ENCODE measurements at places on chromosomes 6 and 20. TPM values are rescaled to one million over a fixed set of nuclear protein-coding genes. Genes with fewer than 3 reads are reported as not detected.

Gene MICB
- total RNA-seq: 13.6 TPM

Gene SYCP2L
- total RNA-seq: 0.13 TPM

Gene GOPC
- 39.3 TPM for total RNA-seq

Gene PPP1R14C
- total RNA-seq: not detected

Gene MUC21
- total RNA-seq: not detected

Gene VTA1
- 36.6 TPM for total RNA-seq

Gene TTLL9
- total RNA-seq: 0.16 TPM

Gene ULBP3
- 5.3 TPM for total RNA-seq

Gene ASCC3
- 111 TPM for total RNA-seq

Gene RIMS1
- total RNA-seq: 37.8 TPM

Gene OVOL2
- not detected for total RNA-seq

Gene TCP11
- not detected for total RNA-seq

Gene DLL1
- 2.2 TPM for total RNA-seq

Gene PLCB4
- 11.9 TPM for total RNA-seq

Gene ARMC2
- 0.65 TPM for total RNA-seq

Gene TP53TG5
- total RNA-seq: not detected

Gene SLC2A10
- 3.7 TPM for total RNA-seq

Gene PTCRA
- total RNA-seq: not detected

Gene HRH3
- total RNA-seq: not detected

Gene PNPLA1
- not detected for total RNA-seq

Gene RHAG
- total RNA-seq: not detected

Gene RAD21L1
- total RNA-seq: not detected

Gene DPPA5
- total RNA-seq: not detected

Gene EPPIN
- not detected for total RNA-seq

Gene C20orf144
- not detected for total RNA-seq

Gene CTCFL
- not detected for total RNA-seq

Gene CD93
- 429 TPM for total RNA-seq

Gene SDC4
- 12.6 TPM for total RNA-seq

Gene OR12D3
- not detected for total RNA-seq

Gene HAO1
- total RNA-seq: not detected

Gene RNF39
- total RNA-seq: not detected

Gene MUC22
- total RNA-seq: not detected

Gene EYS
- total RNA-seq: not detected

Gene SYTL3
- 1.5 TPM for total RNA-seq

Gene SERPINB1
- total RNA-seq: 46.9 TPM

Gene SLC22A2
- total RNA-seq: not detected

Gene GJA1
- total RNA-seq: 353 TPM

Gene IFNGR1
- 80.5 TPM for total RNA-seq

Gene NKX2-4
- total RNA-seq: not detected

Gene RAET1G
- 0.65 TPM for total RNA-seq

Gene NEDD9
- 139 TPM for total RNA-seq

Gene RBPJL
- total RNA-seq: not detected

Gene CYP24A1
- total RNA-seq: not detected

Gene SIRPB2
- total RNA-seq: 2.8 TPM

Gene SLC17A3
- total RNA-seq: not detected

Gene NCR2
- total RNA-seq: not detected
